ENCODE measurements at places on chromosomes 2 and 18. TPM values are rescaled to one million over a fixed set of nuclear protein-coding genes. Genes with fewer than 3 reads are reported as not detected.

DNA sequence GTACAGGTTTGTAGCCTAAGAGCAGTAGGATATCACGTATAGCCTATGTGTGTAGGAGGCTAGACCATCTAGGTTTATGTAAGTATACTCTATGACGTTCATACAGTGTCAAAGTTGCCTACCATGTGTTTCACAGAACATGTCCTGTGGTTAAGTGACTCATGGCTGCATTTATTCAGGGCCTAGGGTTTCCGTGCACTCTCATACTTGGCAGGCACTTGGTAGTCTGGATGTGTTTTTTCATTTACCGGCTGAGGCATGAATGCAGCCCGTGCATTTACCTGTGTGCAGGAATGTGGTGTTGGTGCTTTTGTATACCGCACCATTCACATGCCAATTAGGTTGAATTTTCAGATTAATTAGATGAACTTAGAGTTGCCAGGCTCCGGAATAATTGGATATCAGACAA lies 43.4 kb downstream of the MYL12B start:
- no peak for DNase-seq

GRCh38 chr2:189153619-189154018 lies 25.9 kb downstream of the COL5A2 start:
- DNase-seq: no peak

DNA sequence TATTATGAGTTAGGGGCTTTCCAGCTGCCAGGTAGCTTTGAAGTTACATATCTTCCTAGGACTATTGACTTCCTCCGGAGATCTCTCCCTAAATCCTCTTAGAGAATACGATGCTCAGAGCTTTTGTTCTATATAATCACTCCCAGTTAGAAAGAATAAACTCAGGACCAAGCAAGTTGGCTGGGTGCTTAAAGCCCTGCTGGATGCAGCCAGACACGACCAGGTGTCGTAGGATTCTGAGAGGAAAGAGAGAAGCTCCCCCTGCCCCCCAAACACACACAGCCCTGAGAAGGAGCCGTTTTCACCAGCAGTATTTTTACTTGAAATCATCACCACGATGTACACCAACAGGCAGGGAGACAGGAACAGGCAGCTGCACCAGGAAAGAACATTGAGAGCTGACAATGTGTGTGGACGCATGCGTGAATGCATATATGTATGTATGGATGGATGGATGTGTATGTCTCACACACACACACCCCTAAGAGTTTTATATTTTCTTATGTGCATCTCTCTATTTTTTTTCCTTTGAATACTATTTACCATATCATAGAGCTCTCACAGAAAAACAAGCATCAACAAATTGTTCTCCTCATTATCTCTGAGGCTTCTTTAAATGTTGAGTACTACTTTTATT lies 382.6 kb downstream of the EPHA4 start:
- no peak for DNase-seq

DNA sequence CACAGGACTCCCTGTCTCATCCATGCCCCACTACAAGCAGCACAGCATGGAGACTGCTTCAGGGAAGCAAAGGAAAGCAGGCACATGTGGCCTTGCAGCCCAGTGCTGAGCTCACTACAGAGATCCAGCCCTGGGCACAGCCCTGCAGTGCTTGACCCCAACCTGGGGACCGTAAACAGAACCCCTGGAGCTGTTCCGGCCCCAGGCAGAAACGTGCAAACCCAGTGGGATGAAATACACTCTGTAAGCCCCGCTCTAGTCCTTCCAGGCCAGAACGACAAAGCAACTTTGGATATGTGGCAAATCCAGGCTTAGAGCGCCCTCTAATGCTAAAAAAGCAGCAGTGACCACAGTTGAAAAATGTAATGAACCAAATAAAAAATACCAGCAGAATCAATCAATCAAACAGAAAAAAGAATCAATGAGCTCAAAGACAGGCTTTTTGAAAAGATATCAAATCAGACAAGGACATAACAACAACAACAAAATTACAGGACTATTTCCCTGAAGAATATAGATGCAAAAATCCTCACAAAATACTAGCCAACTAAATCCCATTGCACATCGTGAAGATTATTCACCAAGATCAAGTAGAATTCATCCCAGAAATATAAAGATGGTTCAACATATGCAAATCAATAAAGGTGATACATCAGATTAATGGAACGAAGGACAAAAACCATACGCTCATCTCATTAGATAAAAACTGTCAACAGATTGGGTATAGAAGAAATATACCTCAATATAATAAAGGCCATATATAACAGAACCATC lies 45.6 kb downstream of the ZNF519 start:
- DNase-seq: no peak

GRCh38 chr2:180411661-180412060 lies 404.6 kb upstream of the CWC22 start:
- DNase-seq: no peak

DNA sequence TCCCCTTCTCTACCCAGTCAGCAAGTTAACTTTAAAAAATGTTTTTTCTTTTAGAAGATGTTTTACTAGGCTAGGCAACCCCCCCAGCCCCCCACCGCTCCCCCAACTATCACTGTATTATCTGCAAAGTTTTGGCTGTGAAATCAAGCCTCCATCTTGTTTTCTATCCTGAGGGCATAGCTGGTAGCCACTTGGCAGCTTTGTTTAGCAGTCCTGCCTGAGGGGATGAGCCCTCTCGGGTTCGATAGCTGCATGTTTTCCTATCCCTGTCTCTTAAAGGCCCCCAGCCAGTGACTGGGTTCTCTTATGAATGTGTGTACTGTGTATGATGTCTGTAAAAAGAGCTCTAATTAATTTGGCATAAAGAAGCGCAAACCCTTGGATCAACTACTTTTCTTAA lies 43.4 kb downstream of the MRO start:
- no peak for DNase-seq

DNA sequence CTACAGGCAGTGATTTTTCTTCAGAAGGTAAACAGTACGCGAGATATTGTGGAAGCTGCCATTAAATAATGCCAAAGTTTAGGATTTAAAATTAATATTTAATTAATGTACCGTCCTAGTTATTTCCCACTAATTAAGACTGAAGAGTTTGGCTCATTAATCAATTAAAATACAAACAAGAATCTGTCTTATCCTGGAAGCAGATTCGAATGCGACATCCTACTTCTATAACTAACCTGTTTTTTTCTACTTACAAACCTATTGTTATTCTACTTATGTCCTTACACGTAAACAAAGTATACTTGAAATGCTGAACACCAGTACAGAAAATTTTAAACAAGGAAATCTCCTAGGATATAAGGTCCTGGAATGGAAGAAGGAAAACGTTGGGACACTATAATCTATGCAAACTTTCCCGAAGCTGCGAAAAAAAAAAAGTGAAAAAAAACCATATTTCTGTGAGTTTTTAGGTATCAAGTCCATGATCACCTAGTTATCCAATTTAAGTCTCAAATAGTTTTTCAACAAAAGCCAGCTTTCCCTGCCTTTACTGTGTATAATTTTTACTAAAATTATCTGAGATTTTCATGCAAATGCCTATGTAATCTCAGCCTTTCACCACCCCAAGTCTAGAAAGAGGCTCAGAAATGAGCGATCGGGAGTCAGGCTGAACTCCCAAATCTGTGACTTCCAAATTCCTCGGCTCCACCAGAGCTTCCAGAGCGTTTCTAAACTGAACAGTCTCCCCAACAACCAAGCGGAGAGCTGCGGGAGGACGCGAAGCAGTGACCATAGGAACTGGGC lies 1.2 kb upstream of the C2orf15 start:
- no peak for DNase-seq

- DNase-seq: no peak
Measured at GRCh38 chr18:53541924-53542323, 682.5 kb downstream of the MBD2 start.

GRCh38 chr2:118430510-118431164 lies 342.4 kb downstream of the INSIG2 start:
- no peak for DNase-seq

DNA sequence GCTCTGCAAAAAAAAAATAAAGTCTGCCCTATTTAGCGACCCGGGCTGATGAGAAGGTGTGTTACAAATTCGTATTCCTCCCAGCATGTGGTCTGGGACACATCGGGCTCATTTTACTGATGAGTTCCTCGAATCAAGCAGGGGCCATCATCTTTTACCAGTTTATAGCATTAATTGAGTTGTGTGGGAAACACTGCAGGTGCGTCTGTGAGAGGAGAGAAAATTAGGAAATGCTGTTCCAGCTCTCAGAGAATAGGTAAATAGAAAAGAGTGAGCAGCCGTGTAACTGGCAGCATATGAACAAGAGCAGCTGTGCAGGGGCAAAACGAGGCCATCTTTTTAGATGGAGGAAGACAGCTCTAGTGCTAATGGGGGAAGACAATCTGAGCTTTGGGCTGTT lies 216.7 kb downstream of the SETBP1 start:
- no peak for DNase-seq

- no peak for DNase-seq
Measured at GRCh38 chr2:54891909-54892308, 158.3 kb downstream of the RTN4 start.

DNA sequence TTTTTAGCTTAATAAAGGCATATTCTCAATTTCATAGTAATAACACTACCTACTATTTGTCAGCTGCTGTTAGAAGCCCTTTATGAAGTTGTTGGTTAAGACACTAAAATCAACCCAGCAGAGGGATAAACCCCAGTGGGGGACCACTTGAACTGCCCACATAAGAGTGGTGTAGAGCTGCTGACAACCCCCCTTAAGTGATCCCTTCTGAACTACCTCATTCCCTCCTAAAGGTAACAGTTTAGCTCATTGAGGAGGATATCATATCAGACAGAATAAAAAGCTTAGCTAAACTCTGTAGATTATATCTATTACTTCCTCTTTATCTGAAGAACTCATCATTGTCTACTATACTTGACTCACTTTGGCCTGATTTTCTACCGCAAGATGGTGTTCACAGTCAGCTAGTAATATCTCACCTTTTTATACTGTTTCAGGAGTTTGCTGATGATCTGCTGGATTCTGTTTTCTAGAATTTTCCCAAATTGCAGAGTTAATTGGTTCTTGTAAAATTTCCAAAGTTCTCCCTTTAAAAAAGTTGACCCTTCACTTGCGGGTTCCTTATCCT lies 16.2 kb downstream of the GALM start:
- DNase-seq: no peak

GRCh38 chr2:46236006-46236875 lies 61.0 kb upstream of the EPAS1 start:
- DNase-seq: no peak

- DNase-seq: no peak
Measured at GRCh38 chr2:44748-45341, 1.5 kb downstream of the FAM110C start.

GRCh38 chr2:223165423-223166214 lies 113.6 kb downstream of the KCNE4 start:
- DNase-seq: no peak

Gene MYL1
- not detected for polyA plus RNA-seq

Gene EPHA4
- polyA plus RNA-seq: 12.3 TPM

Gene CYP27C1
- polyA plus RNA-seq: 0.15 TPM

Gene PLA2R1
- 1.7 TPM for polyA plus RNA-seq
